ENCODE measurements at places on chromosomes 16 and 17.

GRCh38 chr16:66422366-66422765 lies 4.7 kb upstream of the BEAN1 start:
- DNase-seq = no peak

- DNase-seq = no peak
Measured at GRCh38 chr16:77468831-77469230, 34.0 kb upstream of the ADAMTS18 start.

DNA sequence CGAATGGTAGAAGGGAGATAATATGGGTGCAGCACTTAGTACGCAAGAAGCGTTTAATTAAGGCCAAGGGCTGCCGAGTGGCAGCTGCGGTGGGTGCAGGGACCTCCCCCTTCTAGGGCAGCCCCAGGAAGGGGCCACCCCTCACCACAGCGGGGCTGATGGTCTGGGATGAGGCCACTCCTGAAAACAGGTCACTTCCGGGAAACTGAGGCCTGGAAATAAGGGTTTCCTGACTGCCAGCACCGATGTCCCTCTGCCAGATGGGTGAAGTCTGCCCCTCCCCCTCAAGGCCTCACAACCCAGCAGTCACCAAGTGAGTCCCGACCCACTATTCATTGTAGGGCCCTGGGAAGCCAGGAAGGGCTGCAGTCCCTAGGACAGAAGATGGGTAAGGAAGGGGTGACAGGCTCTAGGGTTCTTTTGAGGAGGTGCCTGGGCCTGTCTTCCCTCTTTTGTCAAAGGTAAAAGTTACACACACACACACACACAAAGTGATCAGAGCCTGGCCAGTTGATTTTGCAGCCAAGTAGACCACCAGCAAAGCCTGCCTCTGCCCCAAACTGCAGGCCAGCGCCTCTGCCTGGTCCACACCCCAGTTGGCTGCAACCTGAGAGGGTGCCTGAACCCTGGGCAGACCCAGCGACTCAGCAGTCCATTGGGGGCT lies 12.5 kb downstream of the SREBF1 start:
- no peak for DNase-seq

- peak; percentile 15 for DNase-seq
Measured at GRCh38 chr16:29012913-29013553, 28.2 kb downstream of the LAT start.

DNA sequence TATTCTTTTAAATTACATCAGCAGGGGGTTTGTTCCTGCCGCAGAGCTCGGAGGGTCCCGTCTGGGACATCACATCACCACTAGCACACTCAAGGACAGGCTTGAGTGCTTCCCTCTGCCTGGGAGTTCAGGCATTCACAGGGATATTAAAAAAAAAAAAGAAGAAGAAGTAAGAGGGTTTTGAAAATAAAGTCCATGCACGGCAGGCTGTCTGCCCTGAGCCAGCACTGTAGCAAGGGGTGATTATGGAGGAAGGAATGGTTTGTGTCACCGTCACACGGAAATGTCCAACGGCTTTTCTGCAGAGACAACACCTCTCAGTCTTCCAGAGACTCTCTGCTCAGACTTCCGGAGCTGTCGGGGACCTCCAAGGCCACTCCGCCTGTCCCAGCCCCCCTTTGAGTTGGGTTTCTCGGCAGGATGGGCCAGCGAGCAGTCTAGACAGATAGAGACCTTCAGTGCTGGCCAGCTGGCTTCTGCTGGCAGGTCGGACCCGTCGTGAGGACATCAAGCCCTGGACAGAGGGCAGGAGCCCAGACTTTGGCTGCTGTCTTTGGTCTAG lies 33.6 kb downstream of the MEOX1 start:
- DNase-seq = peak; percentile 17

DNA sequence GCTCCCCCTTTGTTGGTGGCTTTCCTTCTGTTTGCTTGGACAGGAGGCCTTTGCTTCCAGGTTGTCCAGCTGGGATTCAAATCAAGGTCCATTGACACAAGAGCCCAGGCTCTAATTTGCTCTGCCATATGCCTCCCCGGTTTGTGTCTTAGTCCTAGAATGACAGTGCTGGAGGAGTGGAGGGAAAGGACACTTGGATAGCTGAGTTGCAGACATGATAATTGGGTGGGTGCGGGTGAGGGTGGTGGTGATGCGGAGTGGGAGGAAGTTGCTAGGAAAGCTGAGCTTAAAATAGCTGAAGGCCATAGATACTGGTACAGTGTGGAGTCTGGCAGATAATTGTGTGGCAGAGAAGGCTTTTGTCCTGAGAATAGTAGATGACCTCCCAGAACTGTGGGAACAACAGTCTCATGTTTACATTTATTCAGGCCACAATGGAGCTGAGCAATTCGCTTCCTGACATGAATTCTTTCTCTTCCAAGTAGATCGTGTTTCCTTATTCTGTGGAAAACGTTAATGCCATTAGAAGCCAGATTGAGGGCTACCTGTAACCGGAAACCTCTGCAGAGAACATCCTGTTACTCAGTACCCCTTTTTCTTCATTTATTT lies 23.8 kb downstream of the SEC14L1 start:
- DNase-seq = no peak

- peak; percentile 71 for DNase-seq
Measured at GRCh38 chr17:31533546-31534155, 142.2 kb downstream of the RAB11FIP4 start.

GRCh38 chr16:14041164-14041563 lies 30.0 kb upstream of the MRTFB start:
- DNase-seq = no peak

- peak; percentile 15 for DNase-seq
Measured at GRCh38 chr17:6713130-6713917, at the start of gene SLC13A5. SLC13A5 (minus strand) TSS chr17:6713369; CDS start chr17:6713333, 36 bp downstream.

DNA sequence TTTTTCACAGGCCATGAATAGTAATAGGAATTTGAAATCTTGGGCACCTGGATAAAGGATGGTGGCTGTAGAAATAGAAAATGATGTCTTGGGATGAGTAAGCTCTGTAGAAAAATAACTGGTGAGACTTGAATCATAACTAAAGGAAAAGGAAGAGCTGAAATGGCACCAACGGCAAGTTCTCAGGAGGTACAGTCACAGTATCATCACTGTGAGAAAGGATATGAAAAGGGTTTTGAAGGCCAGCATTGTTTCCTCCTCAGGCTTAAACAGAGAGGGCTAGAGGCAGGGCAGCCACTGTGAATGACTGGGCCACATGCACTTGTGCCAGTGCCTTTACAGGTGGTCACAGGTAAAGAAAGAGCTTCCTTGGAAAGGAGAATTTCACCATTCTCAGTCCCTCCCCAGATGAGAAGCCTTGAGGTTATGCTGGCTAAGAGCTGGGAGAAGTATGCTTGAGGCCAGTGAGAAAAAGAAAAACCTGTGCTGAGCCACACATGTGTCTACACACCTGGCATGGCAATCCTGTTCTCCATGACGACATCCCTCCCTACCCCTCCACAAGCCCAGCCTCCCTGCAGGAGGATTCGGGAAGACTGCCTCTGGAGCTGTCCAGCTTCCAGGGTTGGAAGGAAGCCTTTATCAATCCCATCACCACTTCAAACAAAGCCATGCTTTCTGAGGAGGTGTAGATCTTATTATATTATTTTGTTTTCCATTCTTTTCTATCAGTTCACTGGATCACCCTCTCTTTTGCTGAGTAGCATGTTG lies 3.8 kb upstream of the ANKFN1 start:
- DNase-seq = no peak

DNA sequence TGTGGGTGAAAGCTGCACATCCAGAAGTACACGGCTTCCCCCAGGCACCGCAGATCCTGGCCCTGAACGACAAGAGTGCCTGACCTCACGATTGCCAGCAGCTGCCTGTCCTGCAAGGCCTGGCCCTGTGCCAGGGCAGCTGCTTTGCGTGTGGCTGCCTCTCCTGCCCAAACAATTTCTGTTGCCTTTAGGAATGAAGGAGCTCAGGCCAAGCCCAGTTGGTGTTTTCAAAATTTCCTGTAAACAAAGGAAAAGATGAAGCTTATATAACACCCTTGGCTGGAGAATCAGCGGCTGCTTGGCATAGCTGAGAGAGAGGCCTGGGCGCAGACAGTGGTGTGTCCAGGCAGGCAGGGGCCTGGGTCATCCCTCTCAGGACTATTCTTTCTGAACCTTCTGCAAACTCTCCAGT lies 11.7 kb upstream of the SLC47A2 start:
- DNase-seq = peak; percentile 77

DNA sequence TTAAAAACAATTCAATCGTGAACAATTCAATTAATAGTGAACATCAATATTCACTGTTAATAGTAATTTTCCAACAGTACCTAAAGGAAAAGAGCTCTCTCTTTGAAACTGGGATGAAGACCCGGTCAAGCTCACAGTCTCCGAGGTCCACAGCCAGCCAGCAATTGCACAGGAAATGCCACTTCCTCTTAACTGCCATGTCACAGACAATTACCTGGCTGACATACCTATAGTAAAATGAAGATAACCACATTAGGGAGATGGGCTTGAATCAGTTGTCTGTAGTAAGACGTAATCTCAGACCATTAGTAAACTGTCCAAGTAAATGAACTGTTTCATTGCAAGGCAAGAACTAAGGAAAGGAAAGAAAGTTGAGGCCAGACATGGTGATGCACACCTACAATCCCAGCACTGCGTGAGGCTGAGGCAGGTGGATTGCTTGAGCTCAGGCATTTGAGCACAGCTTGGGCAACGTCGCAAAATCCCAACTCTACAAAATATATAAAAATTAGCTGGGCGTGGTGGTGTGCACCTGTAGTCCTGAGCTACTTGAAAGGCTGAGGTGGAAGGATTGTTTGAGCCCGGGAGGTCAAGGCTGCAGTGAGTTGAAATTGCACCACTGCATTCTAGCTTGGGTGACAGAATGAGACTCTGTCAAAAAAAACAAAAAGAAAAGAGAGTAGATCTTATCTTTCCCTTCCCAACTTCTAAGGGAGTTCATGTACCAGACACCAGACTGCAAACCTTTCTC lies 36.9 kb downstream of the PKD1L3 start:
- DNase-seq = no peak

DNA sequence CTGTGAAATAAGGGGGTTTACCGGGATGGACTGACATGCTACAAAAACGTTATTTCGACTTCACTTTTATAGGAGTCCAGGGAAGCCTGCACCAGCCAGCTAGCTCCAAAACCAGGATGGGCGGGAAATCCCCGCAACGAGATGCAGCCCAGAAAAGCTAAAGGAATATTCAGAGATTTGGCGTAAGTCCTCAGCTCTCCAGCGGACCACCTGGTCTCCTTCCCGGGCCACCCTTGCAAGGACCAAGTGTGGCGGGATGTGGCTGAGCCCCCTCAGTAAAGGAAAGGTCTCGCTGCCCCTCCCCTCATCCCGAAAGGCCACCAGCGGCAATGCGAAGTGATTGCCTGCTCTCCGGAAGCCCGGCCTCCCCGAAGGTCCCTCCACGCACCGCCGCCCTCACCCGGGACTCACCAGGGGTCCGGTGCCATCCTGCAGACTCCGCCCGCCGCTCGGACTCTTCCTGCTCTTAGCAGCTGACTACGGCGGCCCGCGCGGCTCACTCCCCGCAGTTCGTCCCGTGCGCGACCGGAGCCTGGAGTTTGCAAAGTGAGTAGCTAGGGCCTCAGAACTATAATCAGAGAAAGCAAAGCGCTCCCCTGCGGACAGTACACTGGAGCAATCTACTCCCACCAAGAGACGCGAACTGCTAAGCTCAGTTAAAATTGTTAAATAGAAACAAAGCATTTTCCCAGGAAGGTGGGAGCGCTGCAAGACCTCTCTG lies at the start of gene STX8:
TSS of gene STX8 (minus strand) at position 440 of the 721 bp plus-strand sequence. CDS start at position 428, 12 bp downstream.
- peak; percentile 90 for DNase-seq

- no peak for DNase-seq
Measured at GRCh38 chr17:51540151-51540550, 279.8 kb downstream of the UTP18 start.

DNA sequence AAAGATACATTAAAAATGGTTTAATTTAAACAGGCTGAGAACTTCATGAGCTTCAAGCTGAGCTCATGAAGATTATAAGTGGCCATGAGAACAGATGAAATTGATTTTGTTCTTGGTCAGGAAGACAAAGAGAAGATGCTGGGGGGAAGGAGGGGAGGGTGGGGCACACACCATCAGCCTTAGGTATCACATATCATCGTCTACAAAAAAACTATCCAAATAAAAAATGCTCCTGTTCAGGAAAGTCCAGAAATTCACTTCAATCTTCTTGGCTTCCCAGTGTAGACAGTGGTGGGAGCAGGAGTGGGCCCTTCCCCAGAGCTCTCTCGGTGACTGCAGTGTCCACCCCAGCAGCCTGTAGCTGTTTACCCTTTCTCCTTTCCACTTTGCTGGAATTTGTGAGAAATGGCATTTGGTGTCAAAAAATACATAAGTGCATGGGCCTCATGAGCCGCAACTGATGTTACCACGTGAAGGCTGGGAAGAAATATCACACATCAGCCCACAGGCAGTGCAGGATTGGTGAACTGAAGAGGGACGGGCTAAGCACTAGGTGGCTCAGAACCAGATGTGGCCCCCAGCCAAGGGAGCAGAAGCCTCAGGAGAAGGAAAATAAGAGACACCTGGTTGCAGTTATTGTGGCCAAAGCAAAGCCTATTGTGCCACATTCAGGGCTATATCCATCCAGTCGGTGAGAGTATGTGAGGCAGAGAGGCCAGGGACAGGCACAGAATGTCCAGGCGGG lies 6.1 kb downstream of the KRT37 start:
- no peak for DNase-seq

DNA sequence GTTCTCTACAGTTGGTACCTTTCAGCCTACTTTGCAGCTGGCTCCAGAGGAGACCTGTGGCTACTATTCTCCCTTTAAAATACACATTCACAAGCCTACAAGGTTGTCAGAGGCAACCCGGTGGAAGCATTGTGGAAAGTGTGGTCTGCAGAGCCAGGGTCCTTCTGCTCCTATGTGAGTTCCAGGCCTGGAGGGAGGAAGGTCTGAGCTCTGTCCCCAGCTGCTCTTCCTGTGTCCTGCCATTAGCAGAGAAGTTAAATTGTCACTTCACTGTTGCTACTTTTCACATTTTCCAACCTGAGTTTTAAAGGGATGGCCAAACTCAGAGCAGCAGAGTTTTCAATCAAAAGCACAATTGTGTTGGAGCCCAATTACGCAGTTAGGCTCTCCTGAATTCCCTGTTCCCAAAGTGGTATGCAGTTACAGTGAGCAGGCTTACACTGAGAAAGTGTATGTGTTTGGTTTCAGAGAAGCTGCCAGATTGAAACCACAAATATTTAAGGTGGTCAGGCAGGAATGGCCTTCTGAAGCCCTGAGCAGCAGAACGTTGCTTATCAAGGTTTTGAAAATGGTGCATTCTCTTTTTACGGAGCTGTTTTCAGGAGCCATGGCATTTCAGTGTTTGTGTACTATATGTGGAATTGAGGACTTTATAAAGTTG lies 25.0 kb downstream of the MAP3K3 start:
- DNase-seq = peak; percentile 91

DNA sequence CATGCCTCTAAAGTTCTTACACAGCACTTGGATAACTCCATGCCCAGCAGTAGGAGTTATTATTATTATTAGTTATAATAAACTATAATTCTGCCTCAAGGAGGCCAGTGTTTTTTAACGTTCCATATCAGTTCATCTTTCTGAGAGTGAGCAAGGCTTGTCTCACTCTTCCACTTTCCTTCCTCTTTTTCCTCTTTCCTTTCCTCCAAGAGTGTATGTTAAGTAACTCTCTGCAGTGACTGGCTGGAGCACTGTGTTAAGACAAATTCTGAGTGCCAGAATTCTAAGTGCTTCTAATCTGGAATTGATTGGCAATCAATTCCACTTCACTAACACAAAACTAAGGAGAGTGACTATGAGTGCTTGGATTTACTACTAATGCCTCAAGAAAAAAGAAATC lies 16.4 kb downstream of the CLEC19A start:
- no peak for DNase-seq

Measured in choroid plexus epithelial cell (primary cell).